PC-3 (cell line): ENCODE measurements at places on chromosomes 2 and 18. TPM values are rescaled to one million over a fixed set of nuclear protein-coding genes. Genes with fewer than 3 reads are reported as not detected.

SLC19A3 gene
- 0.26 TPM in 1 of 2 replicates, not detected in the other for total RNA-seq

APCDD1 gene
- not detected in 2 replicates for total RNA-seq

AGBL5 gene
- 14.1 and 19.2 TPM in 2 replicates for total RNA-seq

- no peak overlapping the region for H3K27ac ChIP-seq
- no peaks in the 10 kb centered on the region for H3K36me3 ChIP-seq
- no peaks in the 10 kb centered on the region for H3K27me3 ChIP-seq
- H3K4me1 ChIP-seq = no peaks in the 10 kb centered on the region
- no peak overlapping the region for H3K4me3 ChIP-seq
- DNase-seq = no peak
These were observed 150.2 kb downstream of the LRRTM1 start for GRCh38 chr2:80154231-80154915.

COL4A3 gene
- 0.73 and 0.86 TPM in 2 replicates for total RNA-seq

ALPG gene
- 0.12 and 0.18 TPM in 2 replicates for total RNA-seq

ANKRD30BL gene
- not detected in 2 replicates for total RNA-seq

DNA sequence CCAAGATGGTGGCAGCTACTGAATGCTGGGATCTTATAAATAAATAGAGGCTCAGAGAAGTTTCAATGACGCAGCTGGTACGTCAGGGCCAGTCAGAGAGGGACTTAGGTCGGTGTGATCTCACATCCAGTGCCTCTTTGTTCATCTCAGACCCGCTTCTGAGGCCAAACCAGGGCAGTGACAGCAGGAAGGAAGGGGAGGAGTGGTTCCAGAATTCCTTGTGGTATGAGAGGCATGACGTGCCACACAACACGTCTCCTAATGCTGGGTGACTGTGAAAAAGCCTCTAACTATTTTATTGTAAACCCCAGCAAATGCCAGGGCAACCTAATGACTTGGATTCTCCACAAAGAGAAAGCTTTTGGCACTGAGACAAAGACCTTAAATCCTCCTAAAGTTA lies 423.3 kb downstream of the LPIN1 start:
- no peak for DNase-seq
- no peak overlapping the region for H3K27ac ChIP-seq
- H3K4me1 ChIP-seq = no peaks in the 10 kb centered on the region
- H3K36me3 ChIP-seq = no peaks in the 10 kb centered on the region

RBBP8 gene
- total RNA-seq = 31.9 and 41.1 TPM in 2 replicates
